ENCODE measurements at places on chromosomes 3 and 15.

DNA sequence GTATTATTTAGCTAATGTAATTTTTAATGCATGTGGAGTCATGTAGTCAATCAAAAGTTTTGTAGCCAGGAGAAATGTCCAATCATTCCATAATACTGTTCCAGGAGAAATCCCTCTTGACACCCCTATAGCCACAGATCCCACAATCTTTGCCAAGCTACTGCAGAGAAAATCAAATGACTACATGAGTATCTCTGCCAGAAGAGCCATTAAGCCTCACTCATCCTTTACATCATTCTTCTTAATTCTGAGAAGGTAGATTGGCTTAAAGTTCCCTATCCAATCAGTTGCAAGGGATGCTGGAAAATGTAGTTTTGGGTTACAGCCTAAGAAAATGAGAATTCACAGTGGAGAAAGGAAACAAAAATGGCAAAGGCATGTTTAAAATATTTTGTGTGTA is 502.1 kb downstream of the ZBBX start:
- DNase-seq, result no peak

GRCh38 chr3:67087788-67088187 is 89.7 kb downstream of the KBTBD8 start:
- DNase-seq, result no peak

- DNase-seq, result no peak
Observed at GRCh38 chr15:56059716-56060115, 66.3 kb upstream of the NEDD4 start.

DNA sequence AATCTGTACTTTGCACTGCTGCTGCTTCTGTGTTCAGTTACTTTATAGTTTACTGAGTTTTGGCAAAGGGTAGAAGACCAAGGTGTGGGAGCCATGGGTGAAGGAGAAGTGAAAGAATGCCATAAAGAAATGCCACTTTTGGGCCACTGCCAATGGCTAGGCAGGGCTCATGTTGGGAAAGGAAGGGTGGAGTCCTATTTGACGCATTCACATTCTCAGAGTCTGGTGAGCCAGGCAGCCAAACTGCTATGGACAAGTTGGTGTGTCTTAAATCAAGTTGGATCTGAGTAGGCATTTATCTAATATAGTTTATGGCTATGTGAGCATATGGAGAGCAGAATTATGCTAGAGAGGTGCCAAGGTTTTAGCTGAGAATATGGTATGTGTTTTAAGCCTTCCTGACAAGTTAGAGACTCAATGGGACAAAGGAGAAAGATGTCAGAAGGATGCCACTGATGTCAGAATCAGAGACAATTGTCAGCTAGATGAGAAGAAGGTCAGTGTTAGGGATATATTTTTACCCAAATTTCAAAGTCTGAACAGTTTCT is 296.1 kb downstream of the AGBL1 start:
- DNase-seq, result no peak

DNA sequence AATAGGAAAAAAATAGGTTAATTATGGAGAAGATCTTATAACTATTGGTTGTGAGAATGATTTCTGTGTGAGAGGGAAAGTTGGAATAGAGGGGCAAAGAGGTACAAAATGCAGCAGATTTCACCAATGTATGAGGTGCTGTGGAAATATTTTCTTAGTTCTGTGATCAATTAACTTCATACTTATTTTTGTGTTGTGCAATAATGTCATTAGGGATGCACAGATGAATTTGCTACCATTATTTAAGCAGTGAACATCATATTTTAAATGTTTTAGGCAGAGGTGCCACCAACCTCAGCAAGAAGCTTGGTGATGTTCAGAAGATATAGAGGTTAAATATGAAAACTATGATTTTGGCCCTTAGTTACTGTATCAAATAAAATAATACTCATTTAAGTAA is 21.6 kb downstream of the MBNL1 start:
- DNase-seq, result no peak

- no peak for DNase-seq
Observed at GRCh38 chr3:59127071-59127470, 77.2 kb upstream of the CFAP20DC start.

DNA sequence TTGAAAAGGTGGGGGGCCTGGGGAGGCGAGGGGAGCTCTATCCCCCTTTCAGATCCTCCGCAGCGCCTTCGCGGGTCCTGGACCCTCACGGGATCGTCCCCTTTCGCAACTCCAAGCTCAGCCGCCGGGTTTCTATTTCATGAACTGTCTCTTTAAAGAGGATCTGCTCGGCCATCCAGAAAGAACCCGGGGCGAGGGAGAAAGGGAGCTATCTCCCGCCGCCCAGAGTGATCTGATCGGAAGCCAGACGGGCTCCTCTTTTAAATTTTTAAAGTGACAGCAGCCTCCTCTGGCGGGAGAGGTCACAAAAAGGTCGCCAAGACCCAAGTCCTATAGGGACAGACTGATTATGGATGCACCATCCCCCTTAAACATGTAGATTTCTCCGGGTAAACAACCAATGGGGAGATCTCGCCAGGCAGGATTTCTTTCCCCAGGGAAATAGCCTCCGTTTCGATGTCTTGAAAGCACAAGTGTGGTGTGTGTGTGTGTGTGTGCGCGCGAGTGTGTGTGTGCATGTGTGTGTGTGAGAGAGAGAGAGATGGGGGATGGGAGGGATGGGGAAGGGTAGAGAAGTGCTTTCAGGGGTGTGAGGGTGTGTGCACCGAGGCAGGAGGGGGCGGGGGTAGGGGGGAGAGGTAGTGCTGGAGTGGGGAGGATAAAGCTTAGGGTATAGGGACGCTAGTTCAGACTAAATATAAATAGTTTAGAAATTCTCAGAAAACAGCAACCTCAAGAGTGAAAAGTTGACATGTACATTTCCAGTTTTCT is 516.1 kb downstream of the MECOM start:
- DNase-seq, result no peak

DNA sequence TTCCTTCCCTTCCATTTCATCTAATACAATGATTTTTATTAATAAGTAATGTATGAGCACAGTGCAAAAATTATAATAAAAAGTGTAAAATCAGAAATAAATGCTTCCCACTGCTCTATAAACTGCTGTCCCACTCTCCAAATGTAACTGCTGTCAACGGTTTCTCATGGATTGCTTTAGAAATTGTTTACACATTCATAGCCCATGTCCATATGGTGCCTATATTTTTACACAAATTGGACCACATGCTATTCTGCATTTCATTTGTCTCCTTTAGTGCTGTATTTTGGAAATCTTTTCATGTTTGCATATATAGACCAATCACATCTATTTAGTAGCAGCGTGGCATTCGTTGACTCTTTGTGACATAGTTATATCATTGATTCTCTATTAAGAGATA is 164.7 kb upstream of the SLCO3A1 start:
- DNase-seq, result no peak

DNA sequence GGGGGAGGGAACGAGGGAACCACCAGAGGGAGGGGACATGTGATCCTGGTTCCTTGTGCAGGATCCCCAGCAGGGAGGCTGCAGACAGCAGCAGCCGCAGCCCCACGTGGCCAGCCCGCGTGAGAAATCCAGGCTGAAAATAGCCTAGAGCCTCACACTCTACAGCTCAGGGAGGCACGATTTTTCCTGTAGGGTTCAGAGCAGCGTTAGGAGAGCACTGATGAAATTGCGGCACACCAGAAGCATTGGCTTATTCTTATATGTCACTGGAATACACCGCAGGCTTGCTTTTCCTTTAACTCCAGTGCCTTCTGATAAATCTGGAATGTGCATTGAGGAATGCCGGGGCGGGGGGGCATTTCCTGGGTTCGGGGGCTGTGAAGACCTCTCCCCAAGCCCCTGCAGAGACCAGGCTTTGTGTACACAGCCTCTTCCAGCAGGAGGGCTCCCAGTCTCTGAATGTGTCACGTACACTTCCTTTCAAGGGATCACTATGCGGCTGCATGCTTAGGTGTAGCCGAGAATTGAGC is 193.0 kb downstream of the ATP10A start:
- DNase-seq, result no peak

DNA sequence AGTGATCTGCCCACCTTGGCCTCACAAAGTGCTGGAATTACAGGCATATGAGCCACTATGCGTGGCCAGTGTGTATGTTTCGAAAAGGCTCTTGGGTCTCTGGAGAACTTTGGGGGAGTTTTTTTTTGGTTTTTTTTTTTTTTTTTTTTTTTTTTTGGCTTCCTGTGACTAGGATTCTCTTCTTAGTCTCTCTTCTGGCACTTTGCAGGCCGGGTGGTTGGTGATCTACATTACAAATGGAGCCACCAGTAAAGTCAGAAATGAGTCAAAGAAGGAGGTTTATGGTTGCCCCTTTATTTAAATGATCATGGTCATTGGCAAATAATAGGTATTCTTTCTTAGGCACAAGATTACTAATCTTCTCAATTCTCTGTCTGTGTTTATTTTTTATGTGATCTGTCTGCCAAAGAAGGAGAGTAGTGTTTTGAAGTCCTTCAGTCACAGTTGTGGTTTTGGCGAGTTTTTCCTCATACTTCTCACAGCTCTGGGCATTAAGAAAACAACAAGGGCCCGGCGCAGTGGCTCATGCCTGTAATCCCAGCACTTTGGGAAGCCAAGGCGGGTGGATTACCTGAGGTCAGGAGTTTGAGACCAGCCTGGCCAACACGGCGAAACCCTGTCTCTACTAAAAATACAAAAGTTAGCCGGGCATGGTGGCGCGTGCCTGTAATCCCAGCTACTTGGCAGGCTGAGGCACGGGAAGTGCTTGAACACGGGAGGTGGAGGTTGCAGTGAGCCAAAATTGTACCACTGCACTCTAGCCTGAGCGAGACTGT is 38.3 kb downstream of the PDE8A start:
- no peak for DNase-seq

GRCh38 chr3:59300733-59301132 is 250.9 kb upstream of the CFAP20DC start:
- no peak for DNase-seq

GRCh38 chr3:141056751-141057171 is 5.6 kb downstream of the SPSB4 start:
- DNase-seq, result no peak

DNA sequence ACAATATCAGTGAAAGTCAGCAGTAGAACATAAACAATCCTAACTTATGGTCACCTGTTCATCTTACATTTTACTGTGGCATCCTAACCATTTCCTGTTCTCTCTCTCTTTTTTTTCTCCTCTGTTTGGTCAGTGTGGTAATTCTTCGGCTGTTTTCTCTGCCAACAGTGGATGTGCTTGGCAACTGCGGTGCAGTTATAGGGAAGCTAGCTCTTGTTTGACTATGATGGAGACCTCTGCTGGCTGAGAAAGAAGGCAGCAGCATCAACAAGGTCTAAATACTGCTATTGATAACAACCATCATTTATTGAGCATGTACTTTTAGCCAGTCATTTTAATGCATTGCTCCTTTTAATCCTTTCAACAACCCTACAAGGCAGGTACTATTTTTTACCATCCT is 723 bp upstream of the DRD3 start:
- DNase-seq, result no peak

- no peak for DNase-seq
Observed at GRCh38 chr3:172307141-172307560, 141.1 kb downstream of the GHSR start.

- DNase-seq, result no peak
Observed at GRCh38 chr3:151327571-151328198, 1.7 kb downstream of the P2RY13 start.

DNA sequence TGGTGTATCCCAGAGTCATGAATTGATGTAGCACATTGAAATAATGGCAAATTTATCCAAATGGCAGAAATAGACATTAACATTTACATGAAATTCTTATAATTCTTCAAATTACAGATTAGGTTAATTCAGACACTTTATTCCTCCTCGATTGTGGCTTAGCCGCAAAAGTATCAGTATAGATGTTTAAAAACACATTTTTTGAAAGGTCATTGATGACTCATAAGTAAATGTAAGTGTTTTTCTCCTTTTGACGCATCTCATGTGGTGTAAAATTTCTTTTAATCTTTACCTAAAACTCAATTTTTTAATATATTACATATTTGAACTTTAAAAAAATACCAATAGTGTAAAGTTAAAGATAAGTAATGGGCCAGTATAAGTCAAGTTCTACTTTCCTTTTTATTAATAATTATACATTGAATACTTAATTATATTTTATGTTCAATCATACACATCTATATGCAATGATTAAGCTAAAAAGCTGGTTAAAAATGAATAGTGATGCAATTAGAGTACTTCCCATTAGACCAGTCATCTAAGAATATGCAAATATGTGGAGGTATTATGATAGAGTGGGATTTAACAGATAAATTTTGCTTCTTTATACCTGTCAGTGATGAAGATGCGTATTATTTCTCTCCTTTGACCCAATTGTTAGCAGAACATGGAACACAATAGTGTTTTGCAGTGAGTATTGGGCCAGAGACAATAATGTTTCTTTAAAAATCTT is 678.1 kb upstream of the DPPA4 start:
- no peak for DNase-seq

- DNase-seq, result no peak
Observed at GRCh38 chr3:27345959-27346865, 23.0 kb downstream of the NEK10 start.

DNA sequence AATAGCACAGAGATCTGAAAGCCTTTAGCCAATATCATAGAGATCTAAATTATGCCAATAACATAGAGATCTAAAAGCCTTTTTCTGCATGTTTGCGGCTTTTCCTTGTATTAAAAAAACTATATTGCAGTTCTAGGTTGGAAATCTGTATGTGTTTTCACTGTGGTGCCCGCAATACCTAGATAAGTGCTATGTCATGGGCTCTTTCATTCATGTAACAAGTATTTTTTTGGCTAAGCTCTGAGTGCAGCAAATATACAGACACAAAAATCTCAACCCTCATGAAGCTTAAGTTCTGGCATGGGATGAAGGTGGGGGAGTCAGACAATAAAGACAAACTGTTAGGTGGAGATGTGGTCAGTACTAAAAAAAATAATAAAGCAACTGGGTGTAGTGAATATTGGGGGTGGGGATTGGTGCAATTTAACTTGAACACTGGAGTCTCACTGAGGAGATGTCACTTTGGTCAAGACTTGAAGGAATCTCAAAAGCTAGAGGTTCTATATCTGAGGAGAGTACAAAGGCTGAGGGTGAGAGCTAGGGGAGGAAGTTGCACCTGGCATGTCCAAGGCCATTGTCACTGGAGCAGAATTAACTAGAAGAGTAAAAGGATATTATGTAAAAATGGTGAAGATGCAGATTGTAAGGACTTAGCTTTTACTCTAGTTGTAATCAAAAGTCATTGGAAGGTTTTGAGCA is 973 bp downstream of the BUB1B start:
- DNase-seq, result no peak

DNA sequence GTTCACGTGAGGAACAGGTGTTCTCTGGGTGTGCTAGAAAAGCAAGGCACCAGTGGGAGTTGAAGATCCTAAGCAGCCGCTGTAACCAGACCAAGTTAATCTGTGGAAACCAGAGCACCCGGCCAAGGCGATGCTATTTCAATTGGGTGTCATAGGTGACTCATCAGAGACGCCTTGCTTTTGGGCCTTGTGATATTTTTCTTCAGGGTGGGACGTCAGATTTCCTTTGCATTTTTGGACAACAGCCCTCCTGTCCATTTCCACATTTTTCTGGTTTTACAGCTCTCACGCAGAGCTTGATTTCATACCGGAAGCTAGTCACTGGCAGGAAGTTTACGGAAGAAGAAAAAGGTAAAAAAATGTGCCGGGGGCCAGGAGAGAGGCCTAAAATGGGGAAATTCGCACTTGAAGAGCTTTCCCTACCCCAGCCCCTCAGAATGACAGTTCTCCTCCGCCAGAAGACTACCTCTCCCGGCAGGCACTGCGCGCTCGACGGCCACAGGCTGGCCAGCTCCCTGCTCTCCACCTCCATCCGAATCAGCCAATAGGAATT is 471 bp upstream of the KBTBD8 start:
- DNase-seq, result no peak

- no peak for DNase-seq
Observed at GRCh38 chr3:15896500-15896899, 98.7 kb upstream of the ANKRD28 start.

GRCh38 chr3:155853214-155854140 is 750 bp downstream of the SLC33A1 start:
- DNase-seq, result peak; percentile 9

All from activated T-helper 1 cell treated with Interleukin-2 at 50 U/mL for 16 hours (primary cell).